ENCODE measurements at places on chromosomes 3 and 15.

DNA sequence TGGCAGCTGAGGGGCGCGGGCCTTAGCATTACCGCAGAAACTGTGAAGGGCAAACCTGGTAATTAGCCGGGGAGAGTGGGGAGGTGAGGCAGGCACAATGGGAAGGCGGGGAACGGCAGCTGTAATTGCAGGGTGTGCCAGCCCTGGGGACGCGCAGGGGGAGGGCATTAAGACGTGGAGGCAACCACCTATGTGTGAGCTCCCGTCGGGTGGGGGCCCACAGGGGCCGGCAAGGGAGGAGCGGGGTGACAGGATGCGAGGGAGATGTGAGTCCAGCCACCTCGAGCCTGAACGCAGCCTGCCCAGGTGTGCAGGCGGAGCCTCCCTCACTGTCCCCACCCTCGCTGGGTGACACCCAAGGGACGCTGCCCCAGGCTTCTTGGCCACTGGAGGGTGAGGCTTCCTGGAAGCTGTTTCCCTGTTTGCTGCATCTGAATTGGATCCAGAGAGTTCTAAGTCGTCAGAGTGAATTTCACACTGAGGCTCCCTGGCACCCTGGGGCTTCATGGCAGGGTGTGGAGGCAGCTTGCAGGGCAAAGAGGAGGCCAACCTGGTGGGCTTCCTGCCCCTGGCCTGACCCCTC is 130.6 kb upstream of the MEF2A start:
- DNase-seq, result no peak

DNA sequence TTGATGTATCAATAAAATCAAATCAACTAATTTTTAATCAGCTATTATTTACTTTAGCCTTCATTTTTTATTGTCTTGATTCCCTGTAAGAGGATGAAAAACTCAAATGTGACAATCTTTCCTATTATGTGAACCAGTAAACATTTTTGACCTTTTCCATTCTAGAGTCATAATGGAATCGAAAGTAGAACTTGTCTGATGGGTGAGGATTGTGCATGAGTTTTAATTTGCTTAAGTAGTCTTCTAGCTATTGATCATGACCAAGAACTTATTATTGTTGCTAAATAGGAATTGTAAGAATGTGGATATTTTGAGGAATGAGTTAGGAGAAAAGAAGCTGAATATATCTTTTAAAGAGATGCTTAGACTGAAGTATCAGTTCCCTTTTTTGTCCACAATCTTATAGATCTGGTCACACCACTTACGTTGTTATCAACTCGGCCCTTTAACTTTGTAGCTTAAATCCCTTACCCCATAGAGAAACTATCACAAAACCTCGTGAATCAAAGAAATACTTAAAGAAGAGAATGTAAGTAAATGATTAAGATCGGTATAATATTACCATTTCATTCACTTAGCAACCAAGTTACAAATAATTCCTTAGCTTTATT is 147.3 kb downstream of the TP63 start:
- no peak for DNase-seq

GRCh38 chr3:111595232-111595631 is at the start of gene ZBED2:
Gene ZBED2, minus strand, starts transcription at chr3:111595346. Its CDS starts 1,145 bp downstream, at chr3:111594201.
- no peak for DNase-seq

DNA sequence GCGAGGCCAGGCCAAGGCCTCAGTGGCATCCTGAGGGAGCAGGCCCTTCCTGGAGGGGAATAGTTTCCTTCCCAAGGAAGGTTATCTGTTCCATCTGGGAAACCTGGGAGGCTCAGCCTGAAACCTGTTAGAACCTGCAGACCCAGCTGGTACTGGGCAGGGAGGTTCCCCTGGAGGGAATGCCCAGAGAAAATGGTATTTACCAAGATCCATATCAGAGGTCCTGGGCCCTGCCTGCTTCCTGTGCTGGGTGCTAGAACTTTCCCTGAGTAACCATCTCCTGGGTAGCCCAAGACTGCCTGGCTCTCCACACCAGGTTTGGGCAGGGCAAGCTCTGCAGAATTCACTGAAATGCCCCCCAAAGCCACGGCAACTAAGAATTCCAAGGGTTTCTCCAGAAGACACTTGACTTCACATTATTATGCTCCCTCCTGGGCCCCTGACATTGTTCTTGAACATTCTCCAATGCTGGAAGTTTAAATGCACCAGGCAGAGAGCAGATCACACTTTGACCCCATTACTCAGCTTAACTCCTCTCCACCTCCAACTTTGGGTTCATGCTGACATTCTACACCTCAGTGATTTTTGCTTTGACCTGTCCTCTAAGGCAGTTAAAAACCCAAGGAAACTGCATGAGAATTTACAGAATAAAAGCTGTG is 2.0 kb downstream of the CA12 start:
- no peak for DNase-seq

DNA sequence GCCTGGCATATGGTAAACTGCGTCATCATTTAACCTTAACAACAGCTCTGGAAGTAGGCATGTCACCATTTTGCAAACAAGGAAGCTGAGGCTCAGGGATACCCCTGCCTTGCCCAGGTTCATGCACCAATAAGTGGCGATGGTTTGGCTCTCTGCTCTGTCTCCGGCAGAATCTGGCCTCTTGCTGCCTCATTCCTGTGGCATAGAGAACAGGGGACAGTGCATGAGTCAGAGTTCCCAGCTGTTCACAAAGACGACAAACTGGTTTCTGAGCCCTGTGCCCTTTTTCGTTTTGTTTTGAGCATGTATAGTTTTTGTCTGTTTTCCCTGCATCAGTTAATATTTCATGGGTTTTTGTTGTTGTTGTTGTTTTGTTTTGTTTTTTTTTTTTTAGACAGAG is 236.8 kb downstream of the OPA1 start:
- peak; percentile 55 for DNase-seq

DNA sequence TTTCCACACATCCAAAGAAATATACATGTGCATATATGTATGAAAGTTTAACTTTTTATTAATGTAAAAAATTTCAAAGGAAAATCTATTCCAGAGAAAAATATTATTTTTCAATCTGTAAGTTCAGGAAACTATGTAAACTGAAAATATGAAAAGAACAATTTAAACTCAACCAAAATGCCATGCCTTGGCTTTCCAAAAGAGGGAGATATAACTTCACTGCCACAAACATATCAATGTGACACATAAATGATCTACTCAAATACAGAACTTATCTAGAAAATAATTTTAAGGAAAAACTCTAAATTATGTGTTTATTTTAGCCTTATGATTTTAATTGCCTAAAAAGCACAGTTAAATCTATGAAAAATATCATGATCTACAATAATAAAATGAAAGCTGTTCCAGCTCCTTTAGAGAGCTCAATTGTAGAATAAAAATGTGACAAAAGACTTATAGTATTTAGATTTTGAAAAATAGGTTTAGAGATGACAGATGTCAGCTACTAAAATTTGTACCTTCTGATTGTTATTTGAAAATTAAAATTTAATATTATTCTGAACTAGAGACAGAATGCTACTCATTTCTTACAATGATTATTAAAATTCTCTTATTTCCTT is 94.8 kb downstream of the GBE1 start:
- peak; percentile 45 for DNase-seq

GRCh38 chr3:72092778-72093177 is 307.8 kb upstream of the PROK2 start:
- peak; percentile 7 for DNase-seq

DNA sequence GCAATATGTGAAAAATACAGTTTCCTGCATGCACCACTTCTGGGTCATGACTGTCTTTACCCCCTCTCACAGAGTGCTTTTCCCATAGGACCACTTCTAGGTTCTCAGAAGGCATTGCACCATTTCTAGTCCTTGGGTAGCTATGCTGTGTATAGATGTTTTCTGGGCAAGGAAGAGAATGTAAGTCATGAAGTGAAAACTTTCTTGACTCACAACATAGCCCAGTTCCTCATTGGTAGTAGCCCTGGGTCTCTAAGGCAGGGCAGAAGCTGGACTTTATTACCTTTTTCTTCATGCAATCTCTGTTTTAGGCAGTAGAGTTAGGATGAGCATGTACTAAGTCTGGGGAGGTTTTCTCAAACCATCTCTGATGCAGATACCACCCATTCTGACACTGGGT is 203.1 kb downstream of the EPHB1 start:
- DNase-seq, result no peak

DNA sequence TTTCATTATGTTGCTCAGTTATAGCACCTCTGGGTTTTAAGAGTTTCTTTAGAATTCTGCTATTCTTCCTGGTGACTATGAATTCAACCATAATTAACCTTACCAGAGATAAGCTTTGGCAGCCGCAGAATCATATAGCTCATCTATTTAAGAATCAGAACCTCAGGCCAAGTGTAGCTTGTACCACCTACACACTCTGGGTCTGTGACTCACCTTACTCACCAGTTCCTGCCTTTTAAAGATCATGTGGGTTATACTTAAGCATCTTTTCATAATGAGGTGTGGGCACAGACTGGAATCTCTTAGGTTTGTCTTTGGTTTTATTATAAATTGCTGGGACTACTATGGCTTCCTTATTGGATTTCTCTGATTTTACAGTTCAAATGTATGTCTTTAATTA is 21.9 kb downstream of the CDV3 start:
- peak; percentile 45 for DNase-seq

DNA sequence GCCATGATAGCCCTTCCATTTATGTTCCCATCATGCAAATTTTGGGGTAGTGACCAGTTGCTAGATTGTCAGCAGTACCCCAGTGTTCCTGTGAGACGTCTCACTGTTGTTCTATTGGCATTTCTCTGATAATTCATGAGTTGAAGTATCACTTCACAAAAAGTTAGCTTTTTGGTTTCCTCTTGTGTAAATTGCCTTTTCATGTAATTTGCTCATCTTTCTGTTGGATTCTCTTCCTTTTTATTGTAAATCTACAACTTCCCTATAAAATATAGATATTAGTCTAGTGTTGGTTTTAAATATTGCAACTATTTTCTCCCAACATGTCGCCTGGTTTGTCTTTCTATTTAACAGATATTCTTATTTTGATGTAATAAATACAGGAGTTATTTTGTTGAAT is 7.5 kb upstream of the A4GNT start:
- no peak for DNase-seq

- DNase-seq, result no peak
Measured at GRCh38 chr3:33064929-33065328, 32.0 kb downstream of the GLB1 start.

- no peak for DNase-seq
Measured at GRCh38 chr15:27686369-27686768, 412.7 kb downstream of the OCA2 start.

DNA sequence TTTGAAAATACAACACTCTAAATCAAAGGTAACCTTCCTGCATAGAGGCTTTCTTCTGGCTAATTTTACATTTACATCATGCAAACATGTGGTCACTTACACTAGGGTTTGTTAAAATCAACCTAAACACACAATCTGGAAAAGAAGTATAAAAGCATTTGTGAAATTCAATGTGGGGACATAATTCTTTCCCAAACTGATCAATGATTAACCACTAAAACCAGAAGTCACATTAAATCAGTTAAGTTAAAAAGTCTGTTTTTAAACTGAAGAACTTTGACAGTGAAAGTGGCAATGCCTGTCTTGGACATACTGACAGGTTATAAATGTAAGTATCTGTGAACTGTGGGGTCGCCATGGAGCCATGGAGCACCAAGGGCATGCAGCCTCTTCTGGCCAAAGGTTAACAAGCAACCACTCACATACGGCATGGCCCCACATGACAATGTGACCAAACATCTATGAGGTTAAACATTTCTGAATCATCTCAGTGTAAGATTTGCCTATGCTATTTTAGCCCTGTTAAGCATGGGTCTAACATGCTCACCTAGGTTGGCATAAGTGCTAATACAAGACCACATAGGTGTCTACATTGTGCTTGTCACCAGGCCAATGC is 278.2 kb downstream of the CTNNB1 start:
- DNase-seq, result no peak

DNA sequence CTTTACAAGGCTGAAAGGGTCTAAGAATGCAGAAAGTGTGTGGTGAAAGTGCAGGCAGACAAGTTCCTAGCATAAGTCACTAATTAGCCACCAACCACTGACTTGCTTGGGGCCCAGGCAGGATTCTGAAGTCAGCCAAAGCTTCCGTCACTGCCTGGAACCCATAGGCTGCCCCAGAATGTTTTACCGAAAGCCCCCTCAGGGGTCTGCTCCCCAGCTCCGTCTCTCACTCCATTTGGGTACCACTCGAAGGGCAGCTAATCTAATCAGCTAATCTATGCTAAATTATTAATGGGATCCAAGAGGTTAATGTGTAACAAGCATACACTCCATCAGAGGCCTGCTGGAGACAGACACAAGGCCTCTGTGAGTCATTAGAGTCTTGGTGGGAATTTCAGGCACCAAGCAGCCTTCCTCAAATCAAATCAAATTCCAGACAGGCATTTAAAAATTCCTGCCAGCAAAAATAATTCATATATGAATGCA is 13.2 kb downstream of the ADAMTS9 start:
- DNase-seq, result no peak

DNA sequence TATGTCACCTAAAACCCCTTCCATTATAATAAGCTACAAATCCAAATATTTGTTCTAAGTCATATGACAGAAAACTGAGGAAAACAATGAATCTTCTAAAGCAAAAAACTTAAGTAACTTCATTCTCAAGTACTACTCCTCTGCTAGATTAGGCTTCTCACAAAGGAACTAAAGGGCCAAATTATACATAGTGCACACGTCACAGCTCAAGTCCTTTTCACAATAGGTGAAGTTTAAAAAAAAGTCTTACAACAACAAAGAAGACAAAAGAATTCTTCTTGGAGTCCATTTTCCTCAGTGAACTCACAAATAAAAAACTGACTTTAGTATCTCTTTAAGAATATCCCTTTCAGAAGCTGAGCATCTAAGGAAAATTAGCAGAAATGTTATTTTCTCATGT is 479.9 kb downstream of the MAGI1 start:
- DNase-seq, result no peak

- peak; percentile 100 for DNase-seq
Measured at GRCh38 chr3:194089357-194090177, 46.4 kb upstream of the HES1 start.

DNA sequence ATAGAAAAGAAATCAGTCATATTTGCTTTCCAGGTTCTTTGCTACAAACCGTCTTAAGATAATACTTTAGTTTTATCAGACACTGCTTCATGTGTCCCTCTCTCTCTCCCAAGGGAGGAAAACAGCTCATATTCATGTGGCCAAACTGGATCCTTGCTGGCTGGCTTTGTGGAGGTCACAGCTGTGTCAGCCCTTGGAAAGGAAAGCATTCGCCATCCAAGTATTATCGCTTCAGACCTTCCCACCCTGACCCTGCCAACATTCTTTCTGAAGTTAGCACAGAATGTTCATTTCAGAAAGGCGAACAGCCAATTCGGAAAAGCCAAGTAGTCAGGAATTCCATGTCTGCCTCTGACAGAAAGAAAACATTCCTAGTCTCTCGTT is 213.6 kb downstream of the FEZF2 start:
- peak; percentile 73 for DNase-seq

DNA sequence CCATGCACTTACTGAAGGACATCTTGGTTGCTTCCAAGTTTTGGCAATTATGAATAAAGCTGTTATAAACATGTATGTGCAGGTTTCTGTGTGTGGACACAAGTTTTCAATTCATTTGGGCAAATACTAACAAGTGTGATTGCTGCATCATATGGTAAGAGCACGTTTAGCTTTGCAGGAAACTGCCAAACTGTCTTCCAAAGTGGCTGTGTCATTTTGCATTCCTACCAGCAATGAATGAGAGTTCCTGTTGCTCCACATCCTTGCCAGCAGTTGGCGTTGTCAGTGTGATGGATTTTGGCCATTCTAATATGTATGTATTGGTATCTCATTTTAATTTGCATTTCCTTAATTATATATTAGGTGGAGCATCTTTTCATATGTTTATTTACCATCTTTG is 280.1 kb downstream of the SV2B start:
- no peak for DNase-seq

GRCh38 chr15:87365186-87365585 is 891.4 kb downstream of the NTRK3 start:
- peak; percentile 87 for DNase-seq

- no peak for DNase-seq
Measured at GRCh38 chr15:60838206-60838605, 359.3 kb upstream of the ICE2 start.
